ENCODE measurements at places on chromosomes 1 and 21.

- no peak for DNase-seq
Measured at GRCh38 chr1:39988618-39989343, 33.8 kb downstream of the MFSD2A start.

GRCh38 chr1:66243548-66244130, 290.3 kb upstream of the SGIP1 start:
- no peak for DNase-seq

- DNase-seq, result no peak
Measured at GRCh38 chr1:10730985-10731384, 65.5 kb downstream of the CASZ1 start.

DNA sequence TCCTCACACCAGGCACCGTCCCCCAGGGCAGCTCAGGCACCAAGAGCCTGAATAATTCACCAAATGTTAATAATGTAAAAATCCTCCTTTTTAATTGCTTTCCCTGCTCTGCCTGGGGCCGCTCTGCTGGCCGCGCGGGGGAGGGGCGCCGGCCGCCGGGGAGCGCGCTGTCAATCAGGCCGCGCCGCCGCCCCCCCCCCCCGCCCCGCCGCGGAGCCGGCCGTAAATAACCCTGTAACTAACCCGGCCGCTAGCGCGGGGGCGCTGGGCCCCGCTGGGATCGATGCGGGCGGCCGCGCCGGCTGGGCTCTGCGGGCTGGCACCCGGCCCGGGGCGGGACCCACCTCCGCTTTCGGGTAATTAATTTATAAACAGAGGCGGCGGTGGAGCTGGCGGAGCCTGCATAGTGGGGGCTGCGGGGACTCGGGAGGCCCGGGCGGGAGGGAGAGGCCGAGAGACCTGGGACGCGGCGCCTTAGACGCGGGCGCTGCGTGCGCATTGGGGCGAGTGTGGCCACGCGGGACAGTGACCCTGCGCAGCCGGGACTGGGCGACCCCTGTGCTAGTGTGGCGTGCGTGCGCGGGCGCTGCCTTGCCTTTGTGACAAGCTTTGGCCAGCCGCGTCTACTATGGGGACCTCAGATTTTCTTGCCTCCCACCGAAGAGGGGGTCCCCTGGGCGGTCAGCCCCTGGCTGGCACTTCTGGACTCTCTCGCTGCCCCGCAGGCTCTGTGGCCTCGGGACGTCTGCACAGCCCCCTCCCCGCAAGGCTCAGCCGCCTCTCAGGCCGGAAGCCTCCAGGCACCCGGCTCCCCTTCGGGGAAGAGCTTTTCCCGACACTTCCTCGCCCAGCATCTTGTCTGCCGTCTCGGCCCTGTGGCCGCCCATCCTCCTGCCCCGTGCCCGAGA, 16.6 kb downstream of the SAMD11 start:
- DNase-seq, result peak; percentile 73

DNA sequence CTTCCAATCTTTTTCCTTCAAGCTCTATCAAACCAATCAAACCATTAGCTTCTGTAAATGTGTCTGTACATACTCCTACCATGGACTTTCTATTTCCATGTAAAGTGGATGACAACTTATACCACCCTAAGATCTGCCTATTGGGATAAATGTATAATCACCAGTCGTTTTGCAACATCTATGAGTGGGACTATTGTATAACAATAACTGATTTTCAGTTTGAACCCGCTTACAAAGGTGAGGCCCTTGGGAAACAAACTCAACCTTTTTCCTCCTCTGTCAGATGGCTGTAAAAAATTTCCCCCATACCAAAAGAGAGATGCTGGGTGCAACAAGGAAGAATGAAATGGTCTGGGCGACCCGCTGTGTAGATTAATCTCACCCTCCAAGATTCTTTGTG, 399.1 kb upstream of the ADAMTS5 start:
- DNase-seq, result no peak

GRCh38 chr1:156476501-156477298, 23.9 kb downstream of the MEF2D start:
- no peak for DNase-seq

All from sciatic nerve (tissue), 2 donors.